Activated naive CD4-positive, alpha-beta T cell treated with anti-CD3 and anti-CD28 coated beads for 36 hours (primary cell): ENCODE measurements at places on chromosomes 16 and 17. TPM values are rescaled to one million over a fixed set of nuclear protein-coding genes. Genes with fewer than 3 reads are reported as not detected.

The GNG13 gene
- not detected for total RNA-seq

The KRTAP4-9 gene
- total RNA-seq: not detected

The GDPD1 gene
- total RNA-seq: 2.2 TPM

The CLEC18A gene
- 0.17 TPM for total RNA-seq

The TPSG1 gene
- total RNA-seq: not detected

The KCNG4 gene
- not detected for total RNA-seq

The MRPL58 gene
- 60.6 TPM for total RNA-seq

The RPS6KB1 gene
- total RNA-seq: 42.1 TPM

The RCVRN gene
- not detected for total RNA-seq

The ITGAX gene
- 2.9 TPM for total RNA-seq

The KRT40 gene
- total RNA-seq: not detected

The CCDC78 gene
- total RNA-seq: 1.2 TPM

The OR1F1 gene
- total RNA-seq: not detected

DNA sequence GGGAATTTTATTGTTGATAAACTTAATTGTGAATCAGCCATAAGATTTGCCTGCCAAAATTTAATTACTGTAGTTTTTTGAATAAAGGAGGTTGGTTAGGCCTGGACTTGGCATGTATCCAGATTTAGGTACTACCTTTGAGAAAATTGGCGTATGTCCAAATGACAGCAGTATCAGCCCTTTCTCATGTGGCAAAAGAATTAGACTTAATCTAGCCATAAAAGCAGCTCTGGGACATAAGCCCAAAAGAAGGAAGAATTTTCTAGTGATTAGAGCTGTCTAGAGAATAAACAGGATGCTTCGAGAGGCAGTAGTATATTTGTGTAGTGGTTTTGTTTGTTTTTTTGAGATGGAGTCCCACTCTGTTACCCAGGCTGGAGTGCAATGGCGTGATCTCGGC is 27.7 kb downstream of the PPM1E start:
- DNase-seq: no peak

GRCh38 chr17:9110501-9110900 is 89.2 kb downstream of the NTN1 start:
- no peak for DNase-seq

DNA sequence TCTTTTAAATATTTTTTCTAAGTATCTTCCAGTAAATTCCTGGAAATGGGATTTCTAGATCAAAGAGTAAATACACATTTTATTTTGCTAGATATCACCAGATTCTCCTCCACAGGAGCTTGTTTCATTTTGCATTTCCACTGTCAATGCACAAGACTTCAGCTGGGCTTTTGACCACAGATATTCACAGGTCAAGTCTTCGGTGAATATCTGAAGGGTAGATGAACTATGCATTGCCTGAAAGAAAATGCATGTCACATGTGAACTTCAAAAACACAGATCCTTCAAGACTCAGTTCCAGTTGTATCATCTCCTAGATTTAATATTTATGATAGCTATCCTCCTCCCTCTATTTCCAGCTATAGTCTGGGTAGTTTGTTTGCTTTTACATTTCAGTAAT is 963.6 kb upstream of the GOT2 start:
- no peak for DNase-seq

DNA sequence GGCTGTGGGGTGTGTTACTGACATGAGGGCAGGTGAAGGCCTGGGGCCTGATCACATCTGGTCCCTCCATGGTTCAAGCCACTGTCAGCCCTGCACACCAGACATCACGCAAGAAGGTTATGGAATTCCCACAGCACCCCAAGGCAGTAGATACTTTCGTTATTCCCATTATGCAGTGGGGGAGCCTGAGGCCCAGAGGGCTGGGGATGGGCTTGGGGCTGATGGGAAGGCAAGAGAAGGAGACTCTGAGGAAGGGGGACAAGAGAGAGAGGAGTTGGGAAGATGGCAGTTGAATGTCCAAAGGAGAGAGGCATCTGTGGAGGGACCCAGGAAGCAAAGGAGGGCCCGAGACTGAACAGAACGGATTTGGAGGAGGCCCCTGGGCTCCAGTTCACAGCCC is 34.7 kb downstream of the TRPV2 start:
- no peak for DNase-seq

GRCh38 chr17:41512546-41513167 is 6.0 kb downstream of the KRT15 start:
- no peak for DNase-seq

DNA sequence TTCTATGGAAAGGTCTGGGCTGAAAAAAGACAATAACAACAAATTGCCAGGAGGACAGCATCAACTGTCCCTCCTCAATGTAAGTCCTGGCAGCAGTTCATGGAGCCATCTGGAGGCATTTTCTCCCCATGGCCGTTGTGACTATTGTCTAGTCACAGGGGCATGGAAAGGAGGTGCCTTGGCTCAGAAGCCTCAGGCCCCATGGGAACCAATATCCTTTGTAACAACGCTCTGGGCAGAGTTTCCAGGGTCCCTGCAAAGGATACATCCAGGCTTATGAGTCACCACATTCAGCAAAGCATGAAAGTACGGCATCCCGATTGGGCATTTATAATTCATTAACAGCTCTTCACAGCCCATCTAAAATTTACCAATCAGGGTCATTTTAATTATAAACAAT is 85.2 kb downstream of the GLG1 start:
- DNase-seq: no peak

- no peak for DNase-seq
Measured at GRCh38 chr16:72951916-72952315, 96.0 kb downstream of the ZFHX3 start.

GRCh38 chr16:67277999-67278772 is 1.1 kb upstream of the PLEKHG4 start:
- DNase-seq: no peak

DNA sequence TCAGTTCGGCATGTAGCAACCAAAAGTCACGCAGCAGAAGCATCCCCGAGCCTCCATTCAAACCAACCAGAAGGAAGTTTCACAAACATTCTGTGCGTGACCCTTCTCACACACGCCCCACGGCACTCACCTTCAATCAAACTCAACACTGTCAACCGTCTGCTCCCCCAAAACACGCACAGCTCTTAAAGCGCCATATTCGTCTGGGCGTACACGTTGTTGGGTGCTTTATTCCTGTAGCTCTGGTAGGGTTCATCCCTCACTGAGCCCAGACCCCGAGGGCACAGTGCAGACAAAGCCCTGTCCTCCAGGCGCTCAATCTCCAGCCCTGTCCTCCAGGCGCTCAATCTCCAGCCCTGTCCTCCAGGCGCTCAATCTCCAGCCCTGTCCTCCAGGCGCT is 2.2 kb downstream of the RAB40B start:
- no peak for DNase-seq

GRCh38 chr17:9987779-9988585 is 82.9 kb upstream of the RCVRN start:
- DNase-seq: peak; percentile 25

DNA sequence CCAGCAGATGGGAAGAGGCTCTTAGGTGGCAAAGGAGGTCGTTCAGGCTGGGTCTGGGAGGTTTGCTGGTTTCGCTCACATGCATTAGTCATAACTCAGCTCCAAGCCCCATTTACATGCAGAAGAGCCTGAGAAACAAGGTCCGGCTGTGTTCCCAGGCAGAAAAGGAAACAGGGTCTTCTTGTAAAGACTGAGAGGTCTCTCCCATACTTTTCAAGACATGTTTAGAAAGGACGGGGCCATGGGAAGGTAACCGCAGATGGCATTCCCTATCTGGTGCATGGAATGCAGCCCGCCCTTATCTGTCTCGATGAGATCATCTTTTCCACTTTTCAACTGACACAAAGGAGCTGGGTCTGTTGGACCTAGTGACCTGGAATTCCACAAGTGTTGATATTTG is 389.0 kb upstream of the CDH11 start:
- DNase-seq: no peak

GRCh38 chr17:52390422-52390821 is 231.9 kb upstream of the CA10 start:
- DNase-seq: no peak

DNA sequence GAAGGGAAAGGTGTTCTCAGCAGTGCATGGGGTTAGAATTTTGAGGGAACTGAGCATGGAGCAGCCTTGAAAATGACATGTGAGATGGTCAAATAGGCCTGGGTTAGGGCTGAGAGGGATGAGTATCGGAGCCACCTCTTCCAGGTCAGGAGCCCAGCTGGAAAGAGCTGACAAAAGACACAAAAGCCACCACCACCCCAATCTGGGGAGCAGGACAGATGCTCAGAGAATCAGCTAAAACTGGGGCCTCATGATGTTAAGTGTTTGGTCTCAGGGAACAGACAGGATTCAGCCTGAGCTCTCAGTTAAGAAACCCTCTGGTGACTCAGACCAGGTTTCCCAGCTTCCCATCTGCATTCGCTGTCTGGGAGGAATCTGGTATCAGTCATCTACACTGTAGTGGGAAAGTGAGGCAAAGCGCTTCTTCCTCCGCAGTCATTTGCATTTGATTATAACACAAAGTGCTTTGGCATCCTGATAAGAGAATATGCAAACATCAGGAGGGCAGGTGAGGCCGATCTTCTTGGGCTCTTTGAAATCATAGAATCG is 2.6 kb downstream of the WNT9B start:
- DNase-seq: no peak

- DNase-seq: no peak
Measured at GRCh38 chr17:67942810-67943209, 53.5 kb downstream of the C17orf58 start.

- DNase-seq: no peak
Measured at GRCh38 chr17:48328457-48328856, 101.6 kb downstream of the SKAP1 start.

DNA sequence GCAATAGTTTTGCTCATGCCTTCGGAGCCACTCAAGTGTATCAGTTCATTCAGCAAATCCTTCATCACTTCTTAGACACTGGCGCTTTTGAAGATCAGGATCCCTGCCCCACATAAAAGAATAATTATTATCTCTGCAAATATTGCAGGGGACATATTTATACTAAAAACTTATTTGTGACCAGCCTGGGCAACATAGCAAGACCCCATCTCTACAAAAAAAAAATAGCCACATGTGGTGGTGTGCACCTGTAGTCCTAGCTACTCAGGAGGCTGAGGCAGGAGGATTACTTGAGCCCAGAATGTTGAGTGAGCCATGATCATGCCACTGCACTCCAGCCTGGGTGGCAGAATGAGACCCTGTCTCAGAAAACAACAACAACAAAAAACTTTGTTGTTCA is 1.7 kb upstream of the APPBP2 start:
- no peak for DNase-seq

GRCh38 chr17:66406701-66407644 is 104.6 kb downstream of the PRKCA start:
- DNase-seq: peak; percentile 18

DNA sequence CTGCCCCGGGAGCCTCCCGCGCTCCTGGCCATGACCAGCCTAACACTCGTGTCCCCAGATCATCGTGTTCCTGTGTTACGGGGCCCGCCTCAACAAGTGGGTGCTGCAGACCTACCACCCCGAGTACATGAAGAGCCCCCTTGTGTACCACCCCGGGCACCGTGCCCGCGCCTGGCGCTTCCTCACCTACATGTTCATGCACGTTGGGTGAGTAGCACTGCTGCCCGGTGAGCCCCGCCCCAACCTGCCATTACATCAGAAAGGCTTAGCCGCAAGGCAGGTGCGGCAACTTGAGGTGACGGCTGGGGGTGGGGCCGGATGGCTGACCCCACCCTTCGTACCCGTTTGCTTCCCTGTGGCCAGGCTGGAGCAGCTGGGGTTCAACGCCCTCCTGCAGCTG is 1.4 kb downstream of the RHBDL1 start:
- DNase-seq: no peak

DNA sequence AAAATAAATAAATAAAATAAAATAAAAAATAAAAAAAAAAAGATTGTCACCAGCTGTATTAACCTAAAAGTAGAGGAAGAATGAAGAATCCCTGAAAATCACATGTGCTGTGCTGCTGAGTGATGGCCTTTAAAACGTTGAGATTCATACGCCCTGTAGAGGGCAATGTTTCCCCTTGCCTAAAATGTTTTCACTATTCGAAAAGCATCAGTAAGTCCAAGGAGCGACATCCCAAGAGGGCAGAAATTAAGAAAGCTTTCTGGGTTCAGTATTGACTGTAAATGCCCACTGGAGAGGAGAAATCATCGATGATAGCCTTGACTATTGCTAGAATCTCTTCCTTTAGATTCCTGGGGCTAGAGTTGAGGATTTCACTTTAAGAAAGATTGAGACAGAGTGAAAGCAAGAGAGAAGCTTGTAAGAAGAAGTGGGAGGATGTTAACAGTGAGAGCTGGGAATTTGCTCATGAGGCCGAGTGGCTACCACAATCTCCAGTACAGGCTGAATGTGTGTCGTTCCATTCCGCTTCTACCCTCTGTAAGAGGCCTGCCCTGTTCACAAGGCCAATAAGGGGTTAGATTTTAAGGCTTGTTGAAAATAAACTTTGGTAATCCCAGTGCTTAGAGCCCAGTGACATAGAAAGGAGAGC is 170.8 kb upstream of the FAM20A start:
- DNase-seq: no peak

- DNase-seq: no peak
Measured at GRCh38 chr17:32485261-32486110, 1.3 kb upstream of the CDK5R1 start.

GRCh38 chr17:63436523-63437110 is 9.5 kb downstream of the CYB561 start:
- DNase-seq: no peak

GRCh38 chr17:11642655-11643054 is 44.4 kb downstream of the DNAH9 start:
- no peak for DNase-seq

DNA sequence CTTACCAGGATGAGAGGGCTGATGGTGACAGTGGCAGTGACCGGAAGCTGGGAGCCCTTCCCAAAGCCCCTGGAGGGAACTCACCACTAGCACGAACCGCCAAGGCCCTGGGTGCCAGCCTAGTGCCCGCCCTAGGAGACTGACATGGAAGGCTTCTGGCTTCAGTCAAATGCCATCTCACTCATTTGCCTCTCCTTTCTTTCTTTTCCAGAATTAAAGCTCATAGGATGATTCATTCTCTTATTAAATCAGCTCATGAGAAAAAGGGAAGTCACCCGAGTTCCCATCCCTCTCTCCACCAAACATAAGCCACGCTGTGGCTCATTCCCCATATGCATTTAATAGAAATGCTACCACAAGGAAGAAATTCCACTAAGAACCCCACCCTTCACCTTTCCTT is 12.1 kb downstream of the CUEDC1 start:
- DNase-seq: no peak

- no peak for DNase-seq
Measured at GRCh38 chr17:47792457-47792856, 29.1 kb downstream of the OSBPL7 start.

DNA sequence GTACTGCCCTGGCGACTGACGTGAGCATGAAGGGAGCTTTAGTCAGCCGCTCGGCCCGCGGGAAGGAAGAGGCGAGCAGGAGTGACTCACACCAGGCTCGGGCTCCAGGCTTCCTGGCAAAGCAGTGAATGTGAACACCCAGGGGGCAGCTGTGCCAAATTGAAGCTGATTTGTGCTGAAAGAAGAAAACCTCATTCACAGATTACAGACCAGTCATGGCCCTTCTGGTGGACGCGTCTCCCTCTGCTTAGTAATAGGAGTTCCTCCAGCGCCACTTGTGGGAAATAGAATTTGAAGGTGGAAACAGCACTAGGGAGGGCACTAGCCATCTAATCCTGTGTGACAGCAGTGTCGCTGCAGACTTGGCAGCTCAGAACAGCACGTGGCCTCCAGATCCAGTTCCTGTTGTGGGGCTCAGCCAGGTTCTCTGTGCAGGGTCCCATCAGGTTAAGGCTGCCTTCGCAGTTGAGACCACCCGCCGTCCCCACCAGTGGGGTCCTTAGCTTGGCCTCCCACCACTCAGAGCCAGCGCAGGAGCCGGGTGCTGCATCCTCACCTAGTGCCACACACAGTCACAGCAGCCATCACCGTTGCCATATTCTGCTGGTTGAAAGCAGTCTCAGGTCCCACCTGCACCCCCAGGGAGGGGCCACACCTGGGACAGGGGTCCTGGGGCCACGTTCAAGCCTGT is 164.5 kb upstream of the CHMP6 start:
- DNase-seq: peak; percentile 75
